ENCODE measurements at places on chromosomes 7 and 10. TPM values are rescaled to one million over a fixed set of nuclear protein-coding genes. Genes with fewer than 3 reads are reported as not detected.

Gene FAM25G
- total RNA-seq: not detected

DNA sequence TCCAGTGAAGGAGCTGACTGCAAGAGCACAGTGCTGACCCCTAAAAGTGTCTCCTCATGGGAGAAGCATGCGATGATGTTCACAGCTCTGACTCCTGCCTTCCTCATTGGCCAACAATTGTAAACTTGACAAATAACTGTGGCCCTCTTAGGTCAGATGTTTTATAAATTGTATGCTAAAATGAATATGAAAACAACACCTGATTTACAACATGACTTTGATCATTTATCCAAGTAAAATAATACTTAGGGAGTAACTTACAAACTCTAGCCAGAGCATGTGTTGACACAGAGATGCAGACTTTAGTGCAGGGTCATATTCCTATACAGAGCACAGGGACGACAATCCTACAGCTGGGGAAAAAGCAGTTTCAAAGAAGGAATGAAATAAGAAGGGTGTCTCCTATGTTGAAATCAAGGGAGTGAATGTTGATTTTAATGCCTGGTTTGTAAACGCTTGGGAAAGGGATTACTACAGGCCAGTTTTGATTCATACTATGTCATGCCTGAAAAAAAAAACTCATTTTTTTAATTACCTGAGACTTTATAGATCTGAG, 391.4 kb upstream of the AKR1E2 start:
- no peak for DNase-seq

DNA sequence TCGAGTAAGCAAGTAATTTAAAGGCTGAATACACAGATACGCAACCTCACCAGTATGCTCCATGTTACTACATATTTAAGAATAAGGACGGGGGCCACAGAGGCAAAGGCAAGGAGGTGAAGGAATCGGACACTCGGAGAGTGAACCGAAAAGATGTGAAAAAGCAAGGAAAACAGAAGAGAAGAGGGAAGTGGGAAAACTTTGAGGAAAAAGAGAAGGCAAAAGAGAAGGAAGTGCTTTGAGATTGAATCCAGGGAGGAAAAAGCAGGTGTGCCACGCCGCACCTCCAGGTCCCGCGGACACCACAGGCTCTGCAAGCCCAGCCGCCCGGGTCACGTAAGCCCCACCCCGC, 367 bp upstream of the AVL9 start:
- DNase-seq: no peak

GRCh38 chr10:35336921-35337823, 863 bp downstream of the CCNY start:
- peak; percentile 48 for DNase-seq

- no peak for DNase-seq
Measured at GRCh38 chr10:60262647-60263126, 127.0 kb downstream of the ANK3 start.

DNA sequence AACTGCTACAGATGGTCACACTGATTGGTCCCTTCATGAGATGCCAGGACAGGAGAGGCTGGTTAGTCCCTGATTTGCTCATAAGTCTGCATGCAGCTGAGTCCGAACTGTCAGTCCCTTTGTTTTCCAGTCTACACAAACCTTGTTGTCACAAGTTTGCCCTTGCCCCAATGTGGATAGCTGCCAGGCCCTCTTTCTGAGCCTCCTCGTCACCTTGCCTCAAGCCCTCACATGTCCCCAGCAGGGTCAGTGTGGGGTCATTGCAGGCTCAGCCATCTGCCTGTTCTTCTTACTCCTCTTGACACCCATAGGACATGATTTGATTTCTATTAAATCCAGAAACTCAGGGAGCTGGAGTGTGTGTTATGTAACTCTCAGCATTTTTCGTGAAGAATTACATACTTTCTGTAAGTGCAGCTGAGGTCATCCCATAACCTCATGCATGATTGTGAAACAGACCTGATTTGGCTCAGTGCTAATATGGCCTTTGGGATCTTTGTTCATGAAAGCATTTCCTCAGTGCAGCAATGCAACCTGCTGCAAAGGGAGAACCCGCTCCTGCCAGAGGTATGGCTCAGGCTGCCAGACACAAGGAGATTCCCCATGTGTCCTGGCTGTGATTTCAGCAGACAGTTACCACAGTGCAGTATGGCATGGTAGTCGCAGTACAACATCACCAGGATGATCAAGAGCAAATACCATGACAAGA, 70.0 kb upstream of the ZMIZ2 start:
- no peak for DNase-seq

- DNase-seq: no peak
Measured at GRCh38 chr10:14712991-14713424, 61.7 kb downstream of the FAM107B start.

GRCh38 chr7:83550100-83550499, 98.8 kb downstream of the SEMA3E start:
- no peak for DNase-seq

- no peak for DNase-seq
Measured at GRCh38 chr10:97329766-97330165, 4.8 kb downstream of the FRAT2 start.

- no peak for DNase-seq
Measured at GRCh38 chr7:155520114-155520513, 26.2 kb downstream of the CNPY1 start.

DNA sequence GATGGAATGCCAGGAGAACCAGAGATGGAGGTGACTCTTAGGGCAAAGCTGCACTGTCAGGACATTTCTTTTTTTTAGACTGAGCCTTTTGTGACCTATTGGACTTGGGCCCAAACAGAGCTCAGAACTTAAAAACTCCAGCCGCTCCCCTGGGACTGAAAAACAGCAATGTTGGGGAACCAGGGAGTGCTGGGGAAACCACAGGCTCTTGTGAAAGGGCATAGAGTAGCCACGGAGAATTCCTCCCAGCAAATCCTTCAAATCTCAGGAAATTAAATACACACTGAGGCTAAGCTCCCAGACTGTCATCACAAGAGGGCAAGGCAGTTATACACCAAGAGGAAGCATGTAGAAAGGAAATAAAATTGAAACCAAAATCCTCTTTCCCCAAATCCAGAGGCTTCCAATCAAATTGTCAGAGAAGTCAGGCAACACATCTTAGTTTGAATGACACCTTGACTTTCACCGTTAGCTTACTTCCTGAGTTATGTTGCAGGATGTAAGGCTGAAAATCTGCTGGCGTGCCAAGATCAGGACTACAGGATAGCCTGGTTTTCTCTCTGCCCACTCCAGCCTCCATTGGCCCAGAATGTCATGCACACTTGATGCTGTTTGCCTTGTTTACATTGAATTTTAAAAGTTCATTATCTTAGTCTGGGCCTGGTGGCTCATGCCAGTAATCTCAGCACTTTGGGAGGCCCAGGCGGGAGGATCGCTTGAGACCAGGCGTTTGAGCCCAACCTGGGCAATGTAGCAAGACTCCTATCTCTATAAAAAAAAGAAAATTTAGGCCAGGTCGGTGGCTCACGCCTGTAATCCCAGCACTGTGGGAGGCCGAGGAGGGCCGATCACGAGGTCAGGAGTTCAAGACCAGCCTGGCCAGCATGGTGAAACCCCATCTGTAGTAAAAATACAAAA, 2.6 kb upstream of the RFC2 start:
- peak; percentile 61 for DNase-seq

Gene PAOX
- total RNA-seq: 8.1 TPM

DNA sequence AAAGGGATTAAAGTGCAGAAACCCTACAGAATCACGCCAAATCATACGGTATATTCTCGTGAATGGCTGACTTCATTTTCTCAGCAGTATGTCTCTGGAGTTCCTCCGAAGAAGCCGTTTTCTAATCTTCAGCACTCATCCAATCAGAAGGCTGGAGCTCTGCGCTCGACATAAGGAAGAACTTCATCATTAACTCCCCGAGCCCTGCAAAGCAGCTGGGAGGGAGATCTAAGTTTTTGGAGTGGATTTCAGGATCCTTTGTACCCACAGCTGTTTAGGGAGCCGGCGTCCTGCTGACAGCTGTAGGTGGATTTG, 40.7 kb upstream of the SDK1 start:
- no peak for DNase-seq

DNA sequence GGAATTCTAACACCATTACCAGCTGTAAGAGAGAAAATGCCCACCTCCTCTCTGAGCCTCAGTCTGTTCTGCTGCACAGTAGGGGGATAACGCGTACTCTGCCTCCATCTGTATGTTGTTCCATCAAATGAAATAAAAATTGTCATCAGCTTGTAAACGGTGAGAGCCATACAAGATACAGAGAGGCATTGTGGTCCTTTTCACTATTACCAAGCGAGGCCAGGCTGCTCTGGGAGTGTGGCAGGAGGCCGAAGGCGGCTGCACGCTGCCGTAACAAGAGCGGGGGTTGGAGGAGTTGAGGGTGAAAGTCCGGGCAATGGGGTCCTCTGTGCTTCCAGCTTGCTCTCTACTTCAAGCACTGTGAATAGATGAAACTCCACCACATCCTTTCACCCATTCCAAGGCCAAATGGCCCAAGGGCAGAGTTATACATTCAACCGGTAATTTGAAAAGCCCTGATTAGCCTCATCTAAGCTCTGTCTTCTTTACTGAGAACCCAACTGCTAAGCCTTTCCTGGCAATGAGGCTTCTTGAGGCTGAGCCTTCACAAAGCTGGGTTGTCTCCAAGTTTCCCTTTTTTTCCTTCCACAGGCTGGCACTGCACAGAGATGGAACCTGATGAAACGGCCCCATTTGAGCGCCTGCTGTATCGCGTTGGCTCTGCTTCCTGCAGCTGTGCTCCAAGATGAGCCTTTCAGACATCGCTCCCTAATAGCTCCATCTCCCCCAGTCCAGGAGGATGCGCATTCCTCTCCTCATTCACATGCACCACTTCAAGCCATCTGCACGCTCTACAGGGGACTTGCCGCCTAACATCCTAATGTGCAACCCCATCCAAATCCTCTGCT, 47.2 kb downstream of the PYROXD2 start:
- peak; percentile 53 for DNase-seq

Gene RARRES2
- total RNA-seq: 44.5 TPM

DNA sequence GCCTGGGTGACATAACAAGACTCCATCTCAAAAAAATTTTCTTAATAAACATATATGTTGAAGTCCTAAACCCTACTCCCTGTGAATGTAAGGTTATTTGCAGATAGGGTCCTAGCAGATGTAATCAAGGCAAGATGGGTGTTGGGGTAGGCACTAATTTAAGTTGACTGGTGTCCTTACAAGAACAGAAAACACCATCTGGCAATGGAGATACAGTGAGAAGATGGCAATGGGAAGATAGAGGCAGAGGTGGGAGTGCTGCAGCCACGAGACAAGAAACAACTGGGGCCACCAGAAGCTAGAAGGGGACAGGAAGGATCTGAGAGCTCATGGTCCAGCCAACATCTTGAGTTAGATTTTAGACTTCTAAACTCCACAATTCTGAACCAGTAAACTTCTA, 606.4 kb downstream of the CNTNAP2 start:
- no peak for DNase-seq

- no peak for DNase-seq
Measured at GRCh38 chr7:102073931-102074880, 212.5 kb upstream of the SH2B2 start.

DNA sequence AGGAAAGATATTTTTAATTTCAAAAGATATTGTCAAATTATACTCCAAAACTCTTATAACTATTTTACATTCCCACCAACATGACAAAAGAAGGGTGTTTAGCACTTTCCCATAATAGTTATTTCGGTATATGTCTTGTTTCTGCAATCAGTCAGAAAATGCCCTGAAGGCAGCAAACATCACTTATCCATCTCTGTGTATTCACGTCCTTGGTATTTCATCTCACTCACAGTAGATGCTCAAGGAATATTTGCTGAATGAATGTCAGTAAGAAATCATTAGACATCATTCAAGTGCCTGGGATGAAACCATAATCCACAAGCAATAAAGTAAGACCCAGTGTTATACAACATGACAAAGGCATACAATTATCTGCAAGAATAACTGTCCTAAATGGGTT, 112.7 kb downstream of the GFRA1 start:
- no peak for DNase-seq

Gene AKR1C4
- not detected for total RNA-seq

- no peak for DNase-seq
Measured at GRCh38 chr7:8115547-8116402, 146.2 kb downstream of the ICA1 start.

Data from spinal cord (tissue), 10 donors.